ENCODE measurements at places on chromosomes 2 and 18.

GRCh38 chr18:12599543-12599942, 58.4 kb downstream of the SPIRE1 start:
- DNase-seq: no peak

GRCh38 chr2:130916438-130916705, 79.7 kb downstream of the ARHGEF4 start:
- DNase-seq: no peak

DNA sequence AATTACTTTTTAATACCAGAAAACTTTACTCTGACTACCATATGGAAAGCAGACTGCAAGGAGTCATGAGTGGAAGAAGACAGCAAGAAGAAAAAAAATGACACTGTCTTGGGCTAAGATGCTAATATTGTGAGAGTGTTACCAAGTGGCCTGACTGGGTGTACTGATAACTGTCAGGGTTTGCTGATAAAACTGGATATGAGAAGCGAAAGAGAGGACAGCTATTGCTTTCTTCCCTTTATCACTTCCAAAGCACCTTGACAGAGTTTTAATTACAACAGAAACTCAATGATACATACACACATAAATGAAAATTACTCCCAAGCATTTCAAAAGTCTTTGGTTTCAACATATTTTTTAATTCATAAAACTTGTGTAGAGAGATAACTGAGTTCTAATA, 368.5 kb downstream of the ZEB2 start:
- DNase-seq: no peak

DNA sequence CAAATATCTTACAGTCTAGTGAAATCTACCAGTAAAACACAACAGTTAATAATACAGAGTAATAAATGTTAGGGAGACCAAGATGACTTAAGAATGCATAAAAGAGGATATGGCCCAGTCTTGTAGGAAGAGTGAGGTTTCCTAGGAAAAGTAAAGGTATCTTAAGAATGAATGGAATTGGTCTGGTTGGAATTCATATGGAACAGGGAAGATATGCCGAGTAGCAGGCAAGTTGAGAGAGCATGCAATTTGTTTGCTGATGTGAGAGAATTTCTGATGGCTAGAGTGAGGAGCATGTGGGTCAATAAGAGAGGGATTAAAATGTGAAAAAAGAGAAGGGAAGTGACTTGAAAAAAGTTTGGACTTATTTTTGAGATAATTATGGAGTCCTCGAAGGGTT, 512.9 kb upstream of the ZEB2 start:
- DNase-seq: no peak

DNA sequence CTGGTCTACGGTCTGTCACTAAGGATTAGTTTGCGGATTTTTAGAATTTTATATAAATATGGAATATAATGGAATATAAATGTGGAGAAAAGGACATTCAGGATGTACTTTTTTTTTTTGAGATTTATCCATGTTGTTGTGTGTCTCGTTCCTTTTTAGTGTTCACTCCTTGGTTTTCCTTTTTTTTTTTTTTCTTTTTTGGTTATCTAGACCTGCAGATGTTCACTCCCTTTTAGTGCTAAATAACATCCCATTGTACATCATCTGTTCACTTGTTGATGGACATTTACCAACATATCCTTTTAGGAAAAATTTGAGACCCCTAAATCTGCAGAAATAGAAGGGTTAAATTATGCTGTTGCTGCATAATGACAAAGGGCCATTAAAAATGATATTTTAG, 25.5 kb upstream of the RPL37A start:
- DNase-seq: no peak

DNA sequence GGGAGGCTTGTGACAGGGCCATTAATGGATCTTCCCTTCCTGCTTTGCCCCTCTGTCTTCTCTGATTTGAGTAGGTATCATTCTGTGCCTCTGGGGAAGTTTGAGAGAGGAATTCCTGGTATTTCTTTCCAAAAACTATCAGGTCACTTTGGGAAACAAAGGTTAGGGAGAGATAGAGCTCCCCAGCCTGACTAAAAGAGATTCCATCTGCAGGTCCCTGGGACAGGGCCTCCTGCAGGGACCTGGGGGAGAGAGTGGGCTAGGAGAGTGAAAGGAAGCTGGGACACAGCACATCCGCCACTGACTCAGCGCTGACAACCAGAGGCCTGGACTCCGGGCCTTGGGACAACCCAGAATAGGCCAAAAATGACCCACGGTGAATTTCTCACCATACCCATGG, 6.4 kb downstream of the GALNT14 start:
- DNase-seq: no peak

GRCh38 chr2:64405581-64406406, 48.2 kb upstream of the LGALSL start:
- no peak for DNase-seq

GRCh38 chr2:26574900-26575560, 66.1 kb downstream of the CIB4 start:
- DNase-seq: no peak
